SJSA1 (cell line): ENCODE measurements at places on chromosomes 7 and 10. TPM values are rescaled to one million over a fixed set of nuclear protein-coding genes. Genes with fewer than 3 reads are reported as not detected.

DNA sequence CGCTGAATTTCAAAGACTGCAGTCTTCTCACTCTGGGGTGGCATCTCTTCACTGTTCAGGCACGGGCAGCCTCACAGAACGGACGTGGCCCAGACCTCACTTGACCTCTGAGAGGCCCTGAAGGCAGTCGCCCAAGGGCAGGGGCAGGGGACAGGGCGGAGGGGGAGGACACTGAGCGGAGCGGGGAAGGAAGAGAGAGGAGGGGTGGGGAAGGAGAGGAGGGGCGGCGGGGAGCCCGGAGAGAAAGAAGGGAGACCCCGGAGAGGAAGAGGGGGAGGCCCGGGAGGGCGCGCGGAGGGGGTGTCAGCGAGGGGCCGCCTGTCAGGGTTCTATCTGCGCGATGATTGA lies 58.7 kb upstream of the COMTD1 start:
- no peaks in the 10 kb centered on the region for H3K27me3 ChIP-seq
- no peak for DNase-seq
- peak overlapping the region; percentile 65 for H3K4me3 ChIP-seq
- H3K4me1 ChIP-seq: peaks cover 19% of the 10 kb centered on the region
- H3K36me3 ChIP-seq: no peaks in the 10 kb centered on the region

- no peak overlapping the region for H3K27ac ChIP-seq
- H3K27me3 ChIP-seq: no peaks in the 10 kb centered on the region
- H3K36me3 ChIP-seq: no peaks in the 10 kb centered on the region
Measured at GRCh38 chr10:47451998-47452494, 31.9 kb downstream of the ANXA8 start.

DNA sequence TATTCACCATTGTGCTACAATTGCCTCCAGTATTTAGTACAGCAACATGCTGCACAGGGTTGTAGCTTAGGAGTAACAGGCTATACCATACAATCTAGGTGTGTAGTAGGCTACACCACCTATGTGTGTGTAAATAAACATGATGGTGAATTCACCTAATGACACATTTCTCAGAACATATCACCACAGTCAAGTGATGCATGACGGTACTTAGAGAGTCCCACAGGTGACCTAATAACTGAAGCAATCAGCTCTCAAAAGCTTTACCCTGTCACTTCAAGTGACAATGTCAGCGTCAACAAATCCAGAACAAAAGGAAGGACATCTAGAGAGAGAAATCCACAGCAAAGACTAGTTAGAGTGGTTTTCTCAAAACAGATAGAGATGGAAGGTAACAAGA lies 38.8 kb downstream of the CCNJ start:
- no peaks in the 10 kb centered on the region for H3K27me3 ChIP-seq
- no peak overlapping the region for H3K27ac ChIP-seq
- H3K36me3 ChIP-seq: no peaks in the 10 kb centered on the region; the same call in 1 of the 2 replicates

DNA sequence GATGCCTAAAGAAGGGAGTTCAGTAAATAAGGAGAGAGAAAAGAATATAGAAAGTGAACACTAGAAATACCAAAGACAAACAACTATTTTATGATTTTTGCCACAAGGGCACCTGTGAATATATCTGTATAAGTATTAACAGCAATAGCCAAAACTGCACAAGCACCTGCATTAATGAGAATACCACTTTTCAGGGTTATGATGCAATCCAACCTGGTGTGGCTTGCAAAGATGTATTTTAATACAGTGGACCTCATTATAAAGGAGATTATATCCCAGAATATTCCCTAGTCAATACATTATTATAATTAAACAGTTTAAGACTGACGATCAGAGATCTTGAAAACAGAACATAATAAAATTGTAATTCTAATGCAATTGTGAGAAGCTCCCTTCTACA lies 4.0 kb downstream of the BRAF start:
- no peaks in the 10 kb centered on the region for H3K4me1 ChIP-seq
- no peaks in the 10 kb centered on the region for H3K27me3 ChIP-seq
- peaks cover 5% of the 10 kb centered on the region for H3K36me3 ChIP-seq
- no peak overlapping the region for H3K27ac ChIP-seq

DNA sequence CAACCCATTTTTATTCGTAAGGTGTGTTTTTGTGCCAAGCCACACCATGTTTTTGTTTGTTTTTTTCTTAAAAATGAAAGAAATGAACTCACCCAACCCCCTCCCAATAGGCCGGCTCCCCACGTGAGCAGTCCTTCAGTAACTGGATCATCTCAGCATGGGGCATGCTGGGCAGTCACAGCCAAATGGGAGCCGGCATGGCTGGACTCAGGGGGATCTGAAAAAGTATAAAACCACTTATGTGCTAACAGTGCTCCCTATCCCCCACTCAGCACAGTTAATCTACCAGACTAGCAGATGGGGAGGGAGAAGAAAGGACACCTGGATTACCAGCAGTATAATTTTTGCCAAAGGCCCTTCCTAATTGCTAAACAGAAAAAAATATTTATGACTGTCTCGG lies 39.3 kb downstream of the BAZ1B start:
- H3K4me3 ChIP-seq: no peak overlapping the region
- H3K27ac ChIP-seq: no peak overlapping the region
- peaks cover 89% of the 10 kb centered on the region for H3K36me3 ChIP-seq
- H3K27me3 ChIP-seq: no peaks in the 10 kb centered on the region

DNA sequence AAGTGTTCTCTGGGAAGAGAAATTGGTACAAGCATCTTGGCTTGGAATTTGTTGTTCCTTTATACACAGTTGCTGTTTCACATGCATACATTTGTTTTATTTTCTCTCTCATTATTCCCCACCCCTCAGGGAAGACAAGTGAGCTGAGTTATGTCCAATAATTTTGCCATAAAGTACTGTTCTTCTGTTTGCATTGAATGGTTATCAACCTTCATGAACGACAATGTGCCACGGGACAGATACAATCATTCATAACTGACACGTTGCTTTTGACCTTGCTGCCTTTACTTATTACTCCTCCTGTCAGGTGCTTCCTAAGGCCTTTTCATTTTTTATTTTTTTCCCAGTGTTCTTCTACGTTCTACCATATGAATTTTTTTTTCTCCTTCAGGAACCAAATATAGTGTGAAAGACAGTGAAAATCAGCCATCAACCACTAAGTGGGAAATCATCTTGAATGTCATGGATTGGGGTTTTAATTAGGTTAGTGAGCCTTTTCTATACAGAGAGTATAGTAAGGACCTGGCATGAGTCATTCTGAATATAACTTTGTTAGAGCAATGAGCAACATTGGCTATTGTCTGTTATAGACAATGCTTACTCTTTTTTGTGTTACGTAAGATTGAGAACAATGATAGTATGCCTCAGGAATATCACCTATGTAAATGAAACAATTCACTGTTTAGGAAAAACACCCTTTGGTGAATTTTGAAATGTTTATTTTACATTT lies 383.2 kb downstream of the MALRD1 start:
- DNase-seq: no peak
- no peaks in the 10 kb centered on the region for H3K27me3 ChIP-seq
- no peaks in the 10 kb centered on the region for H3K36me3 ChIP-seq

DNA sequence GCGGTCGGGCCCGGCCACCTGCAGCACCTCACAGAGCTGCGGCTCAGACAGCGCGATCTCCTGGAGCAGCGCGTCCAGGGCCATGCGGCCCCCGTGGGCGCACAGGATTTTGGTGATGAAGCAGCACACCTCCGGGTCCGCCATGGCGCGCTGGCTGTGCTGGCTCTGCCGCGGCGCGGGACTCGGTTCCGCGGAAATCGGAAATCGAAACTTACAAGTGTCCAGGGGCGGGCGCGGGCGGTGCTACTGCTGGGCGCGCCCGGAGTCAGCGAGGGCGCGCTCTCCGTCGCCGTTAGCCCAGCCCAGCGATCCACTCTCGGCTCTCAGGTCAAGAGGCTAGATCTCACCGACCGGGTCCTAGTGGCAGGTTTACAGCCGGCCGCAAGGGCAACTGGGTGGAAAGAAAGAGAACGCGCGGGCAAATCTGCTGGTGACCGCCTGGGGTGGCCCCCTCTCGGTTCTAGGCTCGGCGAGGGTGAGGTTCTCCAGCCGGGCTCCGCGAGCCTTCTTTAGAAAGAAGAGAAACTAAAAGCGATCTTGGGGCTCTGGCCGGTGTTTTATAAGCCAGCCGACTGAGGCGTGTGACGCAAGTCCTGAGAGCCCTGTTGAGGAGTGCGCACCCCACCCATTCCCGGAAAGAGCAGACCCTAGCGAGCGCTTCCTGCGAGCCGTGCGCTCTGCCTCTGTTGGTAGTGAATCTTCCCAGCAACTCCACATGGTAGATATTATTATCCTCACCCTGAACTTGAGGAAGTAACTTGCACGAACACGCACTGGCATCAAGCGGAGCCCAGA lies at the start of gene ZC3HAV1:
Gene ZC3HAV1 (minus strand): TSS at position 533 of the 795 bp plus-strand sequence. CDS start 389 bp downstream, at position 144.
- H3K36me3 ChIP-seq: peaks cover 6% of the 10 kb centered on the region
- H3K27me3 ChIP-seq: no peaks in the 10 kb centered on the region
- H3K4me3 ChIP-seq: peak within 1 kb of the TSS; percentile 94

GRCh38 chr7:50812841-50813475 lies 30.3 kb upstream of the GRB10 start:
- DNase-seq: no peak
- H3K4me1 ChIP-seq: no peaks in the 10 kb centered on the region; the same call in 1 of the 2 replicates
- H3K27me3 ChIP-seq: no peaks in the 10 kb centered on the region
- no peak overlapping the region for H3K4me3 ChIP-seq

GRCh38 chr10:86728056-86728455 lies 28.4 kb upstream of the BMPR1A start:
- H3K36me3 ChIP-seq: no peaks in the 10 kb centered on the region
- DNase-seq: no peak
- no peaks in the 10 kb centered on the region for H3K27me3 ChIP-seq
- no peaks in the 10 kb centered on the region for H3K4me1 ChIP-seq
- no peak overlapping the region for H3K4me3 ChIP-seq

- no peak overlapping the region for H3K27ac ChIP-seq
- H3K4me1 ChIP-seq: no peaks in the 10 kb centered on the region
- DNase-seq: no peak
Measured at GRCh38 chr7:16242920-16243319, 178.4 kb downstream of the CRPPA start.

DNA sequence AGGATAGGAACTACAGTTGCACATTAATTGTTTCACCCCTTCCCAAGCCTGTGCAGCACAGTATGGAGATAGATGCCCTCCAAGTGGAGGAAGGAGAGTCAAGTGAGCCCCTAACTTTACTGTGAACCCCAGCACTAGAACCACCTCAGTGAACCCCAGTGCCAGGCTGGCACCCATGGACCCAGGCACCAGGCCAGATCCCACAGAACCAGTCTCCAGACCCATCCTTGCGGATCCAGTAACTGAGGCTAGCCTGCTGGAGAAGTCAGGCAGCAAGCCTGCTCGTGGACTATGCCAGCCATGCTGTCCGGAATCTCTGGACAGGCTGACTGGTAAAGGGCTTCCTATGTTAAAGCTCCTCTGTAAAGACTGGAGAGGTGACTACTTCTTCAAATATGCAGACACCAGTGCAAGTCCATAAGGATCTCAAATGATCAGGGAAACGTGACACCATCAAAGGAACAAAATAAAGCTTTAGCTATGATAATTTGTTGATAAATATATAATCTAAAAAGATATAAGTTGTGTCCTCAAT lies 27.7 kb downstream of the SHOC2 start:
- no peak overlapping the region for H3K27ac ChIP-seq
- H3K4me1 ChIP-seq: no peaks in the 10 kb centered on the region
- no peaks in the 10 kb centered on the region for H3K27me3 ChIP-seq
- DNase-seq: no peak
- no peak overlapping the region for H3K4me3 ChIP-seq

DNA sequence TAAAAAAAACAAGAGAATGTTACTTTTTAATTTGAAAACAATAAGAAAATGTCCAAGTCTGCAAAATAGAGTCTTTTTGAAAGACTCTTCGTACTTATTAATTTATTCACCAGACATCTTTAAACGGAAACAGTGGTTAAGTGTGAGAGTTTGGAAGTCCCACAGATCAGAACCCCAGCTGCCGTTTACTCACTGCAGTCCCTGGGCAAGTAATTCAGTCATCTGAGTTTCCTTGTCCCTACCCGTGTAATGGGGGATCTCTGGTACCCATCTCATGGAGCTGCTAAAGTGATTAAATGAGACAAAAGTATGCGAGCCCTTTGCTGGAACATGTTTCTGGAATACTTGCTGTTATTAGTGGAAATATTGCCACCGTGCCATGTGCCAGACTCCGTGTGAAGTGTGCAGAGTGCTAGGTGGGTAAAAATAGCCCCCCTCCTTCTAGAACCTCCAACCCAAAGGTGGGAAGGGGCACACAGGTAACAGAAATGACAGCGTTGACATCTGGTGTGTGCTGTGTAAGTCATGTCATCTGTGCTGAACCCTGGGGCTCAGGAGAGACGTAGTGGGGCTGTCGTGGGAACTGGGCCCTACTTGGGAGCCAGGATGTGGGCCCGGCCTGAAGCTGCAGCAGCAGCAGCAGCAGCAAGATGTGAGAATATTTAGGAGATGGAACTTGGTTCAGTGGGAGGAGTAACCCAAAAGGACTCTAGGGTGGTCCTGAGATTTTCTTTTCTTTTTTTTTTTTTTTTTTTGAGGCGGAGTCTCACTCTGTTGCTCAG lies 140.5 kb downstream of the CUX1 start:
- H3K36me3 ChIP-seq: no peaks in the 10 kb centered on the region; the same call in 1 of the 2 replicates
- peaks cover 4% of the 10 kb centered on the region for H3K4me1 ChIP-seq
- no peaks in the 10 kb centered on the region for H3K27me3 ChIP-seq
- no peak overlapping the region for H3K4me3 ChIP-seq
- no peak overlapping the region for H3K27ac ChIP-seq

DNA sequence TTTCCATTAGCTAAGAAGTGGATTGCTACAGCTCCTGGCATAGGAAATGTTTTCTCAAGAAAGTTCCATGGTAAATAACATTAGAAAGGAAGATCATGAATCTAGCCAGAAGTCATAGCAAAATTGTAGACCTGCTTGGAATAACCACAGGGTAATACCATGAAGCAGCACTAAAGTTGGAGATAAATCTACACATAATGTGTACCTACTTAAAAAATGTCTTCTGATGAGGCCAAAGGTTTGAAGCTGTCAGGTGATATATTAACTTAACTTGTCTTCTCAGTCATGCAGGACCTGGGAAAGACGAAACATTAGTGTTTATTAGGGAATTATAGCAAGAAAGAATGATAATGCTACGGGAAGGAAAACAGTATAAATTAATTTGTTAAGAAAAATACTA lies 6.3 kb downstream of the CISD1 start:
- peaks cover 24% of the 10 kb centered on the region for H3K4me1 ChIP-seq
- H3K4me3 ChIP-seq: no peak overlapping the region
- H3K36me3 ChIP-seq: peaks cover 19% of the 10 kb centered on the region
- H3K27ac ChIP-seq: no peak overlapping the region

DNA sequence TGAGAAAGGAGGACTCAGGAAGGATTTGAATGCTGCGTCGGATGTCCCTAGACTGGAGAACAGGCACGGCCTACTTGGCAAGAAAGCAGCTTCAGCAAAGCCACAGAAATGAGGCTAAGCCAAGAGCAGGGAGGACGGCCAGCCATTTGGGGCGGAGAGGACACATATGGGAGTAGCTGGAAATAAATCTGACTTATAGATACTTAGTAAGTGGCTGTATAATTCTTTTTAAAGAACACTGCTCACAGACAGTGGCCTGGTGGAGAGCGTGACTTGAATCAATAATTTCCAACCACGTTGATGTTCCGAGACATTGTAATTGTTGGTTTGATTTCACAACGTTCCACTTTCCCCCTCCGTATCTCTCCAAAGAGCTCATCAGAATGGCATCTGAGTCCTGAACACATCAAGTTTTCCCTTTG lies 67.7 kb upstream of the JCAD start:
- H3K4me3 ChIP-seq: no peak overlapping the region
- no peaks in the 10 kb centered on the region for H3K36me3 ChIP-seq
- no peaks in the 10 kb centered on the region for H3K27me3 ChIP-seq
- no peak overlapping the region for H3K27ac ChIP-seq
- no peaks in the 10 kb centered on the region for H3K4me1 ChIP-seq

- H3K27me3 ChIP-seq: no peaks in the 10 kb centered on the region
- no peak overlapping the region for H3K4me3 ChIP-seq
- no peaks in the 10 kb centered on the region for H3K4me1 ChIP-seq
- DNase-seq: no peak
Measured at GRCh38 chr10:5827841-5828240, 14.6 kb upstream of the GDI2 start.

ZPBP gene
- not detected in 2 replicates for total RNA-seq

FASTK gene
- 104 and 120 TPM in 2 replicates for total RNA-seq

ELFN1 gene
- not detected in 2 replicates for total RNA-seq

PNLIPRP3 gene
- not detected in 2 replicates for total RNA-seq
